ENCODE measurements at places on chromosomes 7 and 10.
A peak's percentile ranks its signal among the peaks of the same experiment; 100 is the strongest.

- DNase-seq = no peak
Measured at GRCh38 chr7:151945224-151945623, 11.0 kb upstream of the GALNTL5 start.

GRCh38 chr10:78729366-78729765 is 339.4 kb upstream of the ZMIZ1 start:
- DNase-seq = no peak

DNA sequence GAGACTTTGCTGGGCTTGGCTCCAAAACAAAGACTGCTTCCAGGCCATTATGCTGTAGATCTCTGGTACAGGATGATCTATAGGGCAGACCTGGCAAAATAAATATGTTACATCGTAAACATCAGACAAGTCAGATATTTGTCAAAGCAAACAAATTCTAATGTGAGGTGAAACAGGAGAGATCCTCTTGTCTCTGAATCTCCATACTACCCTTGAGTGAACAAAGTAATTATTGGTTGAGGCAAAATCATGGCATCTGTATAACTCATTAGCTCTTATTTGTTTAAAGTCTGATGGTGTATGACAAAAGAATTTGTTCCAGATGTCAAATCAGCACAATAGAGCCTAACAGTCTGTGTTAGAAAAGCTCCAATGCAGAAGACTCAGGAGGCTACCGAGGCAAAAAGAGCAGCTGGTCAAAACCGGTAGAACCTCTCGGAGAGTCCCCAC is 1291.5 kb downstream of the TYW1 start:
- no peak for DNase-seq

DNA sequence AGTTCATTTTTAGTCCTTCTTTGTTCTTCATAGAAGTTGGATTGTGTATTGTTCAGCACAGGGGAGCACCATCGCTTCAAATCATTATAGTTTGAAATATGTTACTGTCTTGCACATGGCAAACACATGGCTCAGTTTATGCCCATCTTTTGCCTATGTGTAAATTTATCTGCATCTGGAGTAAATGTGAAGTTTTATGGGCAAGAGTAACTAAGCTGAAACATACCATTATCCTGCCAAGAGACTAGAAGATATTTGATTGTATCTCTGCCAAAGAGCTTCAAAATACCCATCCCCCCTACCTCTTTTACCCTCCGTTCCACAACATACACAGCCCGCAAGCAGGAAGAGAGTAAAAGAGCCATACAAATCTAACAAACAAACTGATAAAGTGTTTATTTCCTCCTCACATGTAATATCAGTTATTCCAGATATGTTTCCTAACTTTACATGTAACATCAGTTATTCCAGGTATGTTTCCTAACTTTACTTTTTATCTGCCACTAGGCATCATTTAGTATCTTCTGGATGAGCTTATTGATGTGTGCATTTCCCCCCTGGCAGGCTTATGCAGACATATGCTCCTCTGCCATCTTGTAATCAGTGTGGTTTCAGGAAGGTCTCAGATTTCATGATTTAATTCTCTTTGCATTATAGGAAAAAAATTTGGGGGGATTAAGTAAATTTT is 127.7 kb downstream of the SRI start:
- DNase-seq = no peak

DNA sequence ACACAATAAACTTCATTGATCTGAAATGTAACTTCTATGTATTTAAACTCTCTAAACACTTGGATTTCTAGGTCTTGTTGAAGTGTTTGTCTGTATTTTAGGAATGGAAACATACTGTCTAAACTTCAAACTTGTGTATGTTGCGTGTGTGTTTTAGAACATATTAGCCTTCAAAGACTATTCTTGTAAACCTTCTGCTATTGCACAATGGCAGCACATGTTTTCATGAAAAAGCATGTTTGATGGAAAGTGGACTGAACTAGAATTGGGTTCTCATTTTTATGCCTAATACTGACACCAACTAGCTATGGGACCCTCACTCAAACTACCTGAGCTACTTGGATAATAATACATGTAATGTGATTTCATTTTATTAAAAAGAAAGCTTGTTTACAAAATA is 592.6 kb downstream of the IPMK start:
- DNase-seq = no peak

GRCh38 chr10:15043674-15044073 is at the start of gene OLAH:
Gene OLAH, plus strand, starts transcription at chr10:15043943. Its CDS starts 3,346 bp downstream, at chr10:15047289.
- DNase-seq = no peak

GRCh38 chr10:6271663-6272062 is 68.9 kb downstream of the PFKFB3 start:
- DNase-seq = no peak

- no peak for DNase-seq
Measured at GRCh38 chr7:1074593-1075431, 13.1 kb upstream of the GPER1 start.

DNA sequence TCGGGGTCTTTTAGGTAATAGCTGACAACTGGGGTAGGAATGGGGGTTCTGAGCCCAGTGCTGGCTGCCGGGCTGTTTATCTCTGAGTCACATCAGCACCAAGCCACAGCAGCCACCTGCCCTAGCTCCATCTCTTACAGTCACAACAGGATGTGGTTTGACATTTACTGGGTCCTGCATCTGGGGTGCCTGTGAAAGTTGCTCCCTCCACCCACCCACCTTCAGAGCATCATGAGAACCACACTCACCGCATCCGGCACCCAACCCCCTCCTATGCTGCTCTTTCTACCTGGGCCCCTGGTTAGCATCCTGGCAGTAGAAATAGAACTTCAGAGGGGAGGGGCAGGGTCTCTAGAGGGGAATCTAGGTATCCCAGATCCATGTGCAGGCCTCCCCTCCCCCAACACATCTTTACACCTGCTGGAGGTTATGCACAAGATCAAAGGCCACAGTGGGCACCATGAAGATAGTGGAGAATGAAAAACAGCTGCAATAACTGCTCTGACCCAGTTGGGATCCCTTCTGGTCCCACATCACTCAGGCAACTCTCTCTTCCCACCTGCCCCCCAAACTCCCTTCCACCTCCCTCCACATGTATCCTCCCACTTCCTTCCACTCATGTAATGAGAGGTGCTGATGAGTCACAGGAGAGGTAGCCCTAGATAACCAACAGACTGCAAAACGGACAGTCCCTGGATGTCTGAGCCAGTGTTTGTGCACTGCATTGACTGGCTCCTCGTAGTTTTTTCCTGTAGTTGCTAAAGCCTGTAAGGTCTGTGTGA is 38.2 kb downstream of the PRSS2 start:
- DNase-seq = no peak

DNA sequence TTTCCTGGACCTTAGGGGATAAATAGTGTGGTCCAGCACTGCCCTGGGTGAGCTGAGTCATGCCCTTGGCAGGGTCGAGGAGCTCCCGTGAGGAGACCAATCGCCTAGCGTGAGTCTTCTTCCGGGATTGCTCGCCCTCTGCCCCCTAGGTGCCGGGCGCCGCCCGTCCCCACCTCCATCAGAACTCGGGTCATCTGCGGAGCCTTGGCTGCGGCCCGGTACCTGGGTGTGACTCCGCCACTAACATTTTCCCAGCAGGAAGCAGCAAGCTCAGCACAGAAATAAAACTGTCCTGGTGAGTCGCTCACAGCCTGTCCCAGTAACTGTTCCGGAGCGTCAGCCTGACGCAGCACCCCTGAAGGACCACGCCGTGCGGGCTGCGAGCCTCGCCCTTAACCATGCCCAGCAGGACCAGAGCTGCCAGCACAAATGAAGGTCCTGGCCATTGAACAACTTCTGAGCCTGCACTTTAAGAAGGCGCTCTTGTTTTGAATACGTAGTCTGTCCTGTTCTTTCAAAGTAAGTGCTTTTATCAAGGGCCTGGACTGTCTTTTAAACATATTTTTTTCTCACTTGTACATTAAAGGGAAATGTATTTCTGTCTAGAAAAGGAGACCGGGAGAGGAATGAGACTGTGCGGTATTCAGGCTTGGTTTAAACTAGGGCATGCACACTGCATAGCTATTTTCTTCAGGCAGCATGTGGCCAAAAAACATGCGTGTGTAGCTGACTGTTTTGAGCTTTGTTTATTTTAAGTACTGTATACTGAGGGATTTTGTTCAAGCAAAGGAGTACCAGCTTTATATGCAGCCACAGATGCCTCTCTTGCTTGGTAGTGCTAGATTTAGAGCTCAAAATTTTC is 136.7 kb downstream of the HECW1 start:
- DNase-seq = peak; percentile 21

DNA sequence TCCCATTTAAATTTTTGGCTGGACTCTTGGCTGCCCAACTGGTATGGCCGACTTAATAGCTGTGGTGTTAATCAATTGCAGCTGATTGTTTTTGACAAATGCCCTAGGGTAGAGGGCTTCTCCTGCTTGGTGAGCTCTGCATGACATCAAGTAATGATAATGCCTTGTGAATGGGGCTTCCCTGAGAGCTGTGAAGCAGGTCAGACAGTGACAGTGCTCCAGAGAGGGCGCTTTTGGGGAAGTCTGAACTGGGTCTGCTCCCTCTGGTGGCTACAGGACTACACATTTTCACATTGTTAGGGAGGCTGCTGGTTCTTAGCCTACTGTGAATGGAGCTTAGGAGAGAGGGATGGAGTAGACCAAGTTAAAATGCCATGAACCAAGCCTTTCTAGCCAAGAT is 98.8 kb downstream of the SDK1 start:
- DNase-seq = no peak

DNA sequence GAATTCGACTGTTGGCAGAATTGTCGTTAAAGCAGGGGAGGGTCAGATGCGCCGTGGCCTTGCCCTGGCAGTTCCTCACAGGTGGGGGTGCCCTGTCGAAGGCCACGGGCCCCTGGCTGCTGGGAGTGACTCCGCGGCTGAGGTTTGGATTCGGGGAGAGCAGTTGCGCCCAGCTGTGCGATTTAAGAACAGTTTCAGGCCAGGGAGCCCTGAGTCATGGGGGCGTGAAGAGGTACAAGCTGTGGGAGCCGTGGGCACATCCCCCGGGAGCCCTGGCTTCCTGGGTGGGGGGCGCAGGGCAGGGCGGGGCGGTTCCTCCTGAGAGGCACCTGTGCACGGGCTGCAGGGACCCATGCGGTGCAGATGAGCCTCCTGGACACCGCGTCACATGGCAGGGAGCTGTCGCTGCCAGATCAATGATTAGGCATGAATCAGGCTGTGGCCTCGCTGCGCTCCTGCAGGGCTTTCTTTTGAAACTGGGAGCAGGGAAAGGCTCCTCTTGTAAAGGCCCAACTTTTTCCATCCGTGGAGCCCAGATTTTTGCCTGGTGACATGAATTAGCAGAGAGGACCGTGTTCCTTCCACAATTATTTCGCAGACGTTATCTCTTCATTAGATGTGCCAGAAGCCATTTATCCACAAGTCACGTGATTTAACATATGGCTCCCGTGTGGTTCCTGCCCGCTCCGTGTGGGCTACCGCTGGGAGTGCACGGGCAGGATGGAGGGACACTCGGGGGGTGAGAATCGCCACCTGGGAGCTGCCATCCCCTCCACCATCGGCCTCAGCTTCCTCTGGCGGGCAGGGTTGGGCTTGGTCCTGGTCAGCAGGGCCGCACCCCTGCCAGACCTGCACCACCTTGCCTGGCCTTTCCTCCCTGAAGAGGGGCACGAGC is 918 bp downstream of the PWWP2B start:
- peak; percentile 73 for DNase-seq

DNA sequence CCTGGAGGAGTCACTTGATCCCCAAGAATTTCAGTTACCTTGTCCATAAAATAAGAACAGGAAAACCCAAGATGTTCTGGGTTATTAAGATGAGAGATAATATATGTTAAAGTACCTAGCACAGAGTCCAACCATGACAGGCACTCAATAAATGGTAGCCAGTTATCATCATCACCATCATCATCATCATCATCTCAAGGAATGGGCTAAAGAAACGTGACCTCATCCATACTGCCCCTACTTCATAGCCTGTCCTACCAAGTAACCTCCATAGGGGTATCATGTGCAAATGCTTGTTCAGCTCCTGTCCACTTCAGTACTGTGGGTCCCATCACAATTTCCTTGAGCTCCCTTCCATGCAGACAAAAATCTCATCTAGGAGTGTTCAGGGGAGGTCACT is 14.4 kb downstream of the FGFR2 start:
- DNase-seq = no peak

Measured in GM03348 (cell line).